ENCODE measurements at places on chromosomes 1 and 21.
A peak's percentile ranks its signal among the peaks of the same experiment; 100 is the strongest.

DNA sequence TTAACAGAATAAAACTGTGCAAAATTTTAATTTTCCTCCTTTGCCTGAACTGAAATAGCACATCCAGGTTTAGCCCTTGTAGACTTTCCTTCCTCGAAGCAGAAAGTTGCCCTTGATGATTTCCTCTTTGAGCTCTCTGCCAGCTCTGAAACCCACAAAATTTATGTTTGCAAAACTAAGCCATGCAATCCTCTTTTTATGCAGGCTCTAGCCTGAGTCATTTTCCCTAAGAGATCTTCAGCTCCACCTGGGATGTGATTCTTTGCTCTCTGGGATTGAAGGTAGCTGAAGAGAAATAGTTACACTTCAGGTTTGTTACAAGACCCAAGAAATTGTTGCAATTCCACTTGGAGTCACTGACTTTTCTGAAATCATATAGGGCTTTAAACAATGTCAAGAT is 1.4 kb upstream of the F3 start:
- no peak for DNase-seq

- DNase-seq = no peak
Observed at GRCh38 chr1:116254776-116255175, 118.3 kb upstream of the ATP1A1 start.

DNA sequence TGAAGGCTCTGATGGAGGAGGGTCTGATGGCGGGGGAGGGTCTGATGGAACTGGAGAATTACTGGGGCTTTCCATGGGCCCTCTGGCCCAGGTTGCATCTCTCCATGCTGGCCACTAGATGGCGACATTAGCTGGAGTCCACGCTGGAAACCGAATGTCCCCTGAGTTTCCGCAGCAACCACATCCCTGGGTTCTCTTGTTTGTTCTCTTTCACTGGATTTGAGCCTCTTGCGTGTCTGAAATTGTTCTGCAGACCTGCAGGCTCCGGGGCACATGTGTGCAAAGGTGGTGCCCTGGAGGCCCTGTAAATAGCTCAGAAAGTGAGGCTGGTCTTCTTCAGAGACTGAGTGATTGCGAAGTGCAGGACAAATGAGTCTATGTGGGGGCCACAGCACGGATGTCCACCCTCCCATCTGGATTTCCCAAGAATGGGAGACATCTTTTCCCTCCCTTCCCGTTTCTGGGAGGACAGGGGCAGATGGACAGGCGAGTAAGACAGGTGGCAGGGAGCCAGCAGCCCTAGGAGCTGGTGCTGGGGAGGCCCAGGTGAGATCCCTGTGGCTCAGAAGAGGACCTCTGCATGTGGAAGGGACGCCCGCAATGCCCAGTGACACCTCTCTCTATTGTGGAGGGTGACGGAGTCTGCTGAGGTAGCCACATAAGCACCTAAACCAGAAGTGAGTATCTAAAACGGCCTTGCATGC is 73.2 kb upstream of the ABCG1 start:
- peak; percentile 65 for DNase-seq

DNA sequence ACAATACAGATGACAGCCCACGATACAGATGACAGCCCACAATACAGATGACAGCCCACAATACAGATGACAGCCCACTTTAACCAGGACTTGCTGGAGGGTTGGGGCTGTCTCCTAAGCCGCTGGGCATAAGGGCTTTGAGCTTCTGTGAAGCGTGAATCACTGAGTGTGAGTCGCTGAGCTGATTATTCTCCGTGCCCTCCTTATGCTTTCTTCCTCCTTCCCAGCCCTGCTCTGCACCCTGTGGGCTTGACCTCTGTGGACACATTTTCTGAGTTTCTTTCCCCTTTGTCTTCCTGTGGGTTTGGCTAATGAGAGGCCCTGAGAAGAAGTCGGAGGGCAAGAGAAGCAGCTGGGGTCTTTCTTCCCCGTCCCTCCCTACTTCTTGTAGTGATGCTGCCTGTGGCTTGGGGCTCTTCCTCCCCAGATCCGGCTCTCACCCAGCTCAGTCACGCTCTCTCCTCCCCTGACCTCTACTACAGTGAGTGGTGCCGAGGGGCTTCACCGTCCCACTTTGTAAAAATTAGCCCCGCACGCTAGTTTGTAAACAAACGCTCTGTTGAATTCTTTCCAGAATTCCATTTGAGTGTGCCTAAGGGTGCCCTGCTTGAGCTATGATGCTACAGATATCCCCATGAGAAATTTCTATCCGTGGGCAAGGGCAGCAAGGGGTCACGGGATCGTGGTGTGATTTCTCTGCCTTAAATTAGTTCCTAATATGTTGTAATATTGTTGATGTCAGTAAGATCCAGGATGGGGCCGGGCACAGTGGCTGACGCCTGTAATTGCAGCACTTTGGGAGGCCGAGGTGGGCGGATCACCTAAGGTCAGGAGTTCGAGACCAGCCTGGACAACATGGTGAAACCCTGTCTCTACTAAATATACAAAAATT is 46.4 kb upstream of the SOD1 start:
- DNase-seq = peak; percentile 53

DNA sequence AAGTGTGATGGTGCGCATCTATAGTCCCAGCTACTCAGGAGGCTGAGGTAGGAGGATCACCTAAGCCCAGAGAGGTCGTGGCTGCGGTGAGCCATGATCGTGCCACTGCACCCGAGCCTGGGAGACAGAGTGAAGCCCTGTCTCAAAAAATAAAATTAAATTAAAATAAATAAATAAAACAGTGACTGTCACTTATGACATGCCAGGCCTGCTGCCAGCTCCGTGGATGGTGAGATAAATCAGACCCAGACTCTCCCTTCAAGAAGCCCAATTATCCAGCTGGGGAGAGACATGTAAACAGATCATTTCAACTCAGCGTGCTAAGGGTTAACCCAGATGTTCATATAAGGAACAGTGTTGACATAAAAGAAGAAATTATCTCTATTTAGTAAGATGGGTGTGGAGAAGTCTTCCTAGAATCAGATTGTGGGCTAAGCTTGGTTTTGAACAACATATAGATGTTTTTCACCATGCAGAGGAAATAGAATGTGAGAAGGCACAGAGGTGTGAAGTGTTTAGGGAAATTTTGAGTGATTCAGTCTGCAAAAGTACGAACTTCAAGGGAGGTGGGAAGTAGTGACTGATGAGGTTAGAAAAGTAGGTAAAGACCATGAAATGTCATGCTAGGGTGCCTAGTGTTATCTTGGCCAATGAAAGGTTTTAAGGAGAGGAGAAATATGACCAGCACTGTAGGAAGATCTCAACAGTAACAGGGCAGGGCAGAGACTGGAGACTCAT is 18.3 kb downstream of the YARS1 start:
- DNase-seq = no peak

- no peak for DNase-seq
Observed at GRCh38 chr1:1236945-1237873, 5.2 kb downstream of the B3GALT6 start.

GRCh38 chr1:8314346-8315280 is 3.3 kb upstream of the SLC45A1 start:
- DNase-seq = peak; percentile 80

DNA sequence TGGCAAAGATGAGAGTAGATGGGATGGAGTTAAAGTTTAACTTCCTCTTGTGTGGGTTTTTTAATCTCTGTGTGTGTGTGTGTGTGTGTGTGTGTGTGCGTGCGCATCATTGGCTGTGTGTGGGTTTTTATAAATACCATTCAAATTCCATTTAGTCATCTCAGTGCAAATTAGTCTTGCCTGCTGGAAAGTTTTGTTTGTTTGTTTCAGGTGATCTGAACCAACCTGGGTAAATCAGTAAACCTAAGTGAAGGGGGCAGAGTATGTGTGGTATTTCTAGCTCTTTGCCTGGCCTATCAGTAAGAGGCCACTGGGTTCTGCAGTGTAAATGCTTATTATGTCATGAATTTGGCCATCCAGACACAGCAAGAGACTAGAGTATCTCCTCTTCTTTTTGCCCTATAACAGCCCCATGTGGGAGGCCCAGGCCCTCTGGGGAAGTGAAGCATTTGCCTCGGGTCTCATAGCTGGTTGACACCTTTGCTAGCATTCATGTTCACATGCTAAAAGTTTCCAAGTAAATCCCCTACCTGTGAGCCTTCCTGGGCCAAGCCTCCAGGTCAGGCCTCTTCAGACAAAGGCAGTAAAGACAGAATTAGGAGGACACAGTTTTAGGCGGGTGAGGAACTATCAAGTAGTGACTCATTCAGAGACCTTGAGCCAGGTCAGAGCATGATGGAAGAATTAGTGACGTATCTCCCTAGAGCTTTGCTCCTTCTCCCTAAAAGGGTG is 14.7 kb downstream of the INTS3 start:
- no peak for DNase-seq

- DNase-seq = no peak
Observed at GRCh38 chr1:97906567-97907241, 14.1 kb downstream of the DPYD start.

DNA sequence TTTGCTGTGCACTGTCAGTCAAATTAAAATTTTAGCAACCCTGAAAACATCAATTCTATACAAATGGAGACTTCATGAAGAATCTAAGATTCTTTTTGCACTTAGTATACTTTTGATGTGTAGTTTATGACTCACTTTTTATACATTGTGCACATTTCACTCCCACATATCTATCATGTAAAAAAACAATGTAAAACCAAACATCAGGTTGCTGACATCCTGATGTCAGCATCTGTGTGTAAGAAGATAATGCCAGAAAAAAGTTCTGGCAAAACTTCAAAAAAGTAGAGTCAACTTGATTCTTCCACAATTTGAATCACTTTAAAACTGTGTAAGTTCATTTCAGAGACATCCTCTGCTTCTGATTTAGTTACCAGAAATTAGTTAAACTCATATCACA is 115.7 kb downstream of the CENPF start:
- DNase-seq = no peak

DNA sequence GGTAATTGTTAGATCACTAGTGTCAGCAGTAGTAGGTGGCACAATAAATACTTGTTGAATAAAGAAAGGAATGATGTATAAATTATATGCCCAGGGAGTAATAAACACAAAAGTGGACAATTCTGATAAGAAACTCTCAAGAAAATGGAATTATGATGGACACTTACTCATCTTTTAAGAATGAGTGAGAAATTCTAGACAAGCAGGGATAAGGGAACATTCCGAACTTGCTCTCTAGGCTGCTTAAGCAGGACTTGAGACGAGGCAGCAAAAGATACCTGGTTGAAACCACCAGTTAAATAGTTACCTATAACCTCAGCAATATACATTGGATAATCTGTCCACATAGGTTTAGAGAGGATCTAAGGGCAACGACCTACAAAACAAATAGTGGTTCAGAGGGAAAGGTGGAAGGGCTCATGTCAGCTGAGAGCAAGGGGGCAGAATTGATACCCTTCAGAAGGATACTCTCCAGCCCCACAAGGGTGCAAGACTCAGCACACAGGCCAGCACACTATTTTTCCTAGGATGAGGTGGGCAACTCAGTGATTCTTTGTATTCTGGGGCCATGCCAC is 46.3 kb downstream of the XCL2 start:
- DNase-seq = no peak

DNA sequence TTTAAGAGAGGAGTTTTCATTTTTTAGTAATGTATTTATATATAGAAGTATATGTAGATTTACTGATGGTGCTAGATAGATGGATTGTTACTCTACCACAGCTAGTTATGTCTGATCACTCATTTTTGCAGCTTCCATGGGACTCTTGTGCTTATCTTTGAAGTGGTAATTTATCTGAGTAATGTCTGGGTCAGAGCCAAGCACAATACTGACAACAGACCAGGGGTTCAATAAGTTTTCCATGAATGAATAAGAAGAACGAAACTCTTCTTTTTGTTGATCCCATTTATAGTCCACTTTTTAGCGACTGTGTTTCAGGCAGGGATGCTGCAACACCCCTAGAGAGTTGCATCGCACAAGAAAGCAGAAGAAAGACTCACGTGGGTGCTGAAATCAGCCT is 935.2 kb downstream of the PLA2G4A start:
- no peak for DNase-seq

GRCh38 chr1:161019751-161020495 is 1.0 kb downstream of the F11R start:
- no peak for DNase-seq

- DNase-seq = no peak
Observed at GRCh38 chr1:43383449-43383848, 6.2 kb downstream of the MED8 start.

GRCh38 chr1:117000142-117000541 is 1.4 kb upstream of the CD101 start:
- DNase-seq = no peak

DNA sequence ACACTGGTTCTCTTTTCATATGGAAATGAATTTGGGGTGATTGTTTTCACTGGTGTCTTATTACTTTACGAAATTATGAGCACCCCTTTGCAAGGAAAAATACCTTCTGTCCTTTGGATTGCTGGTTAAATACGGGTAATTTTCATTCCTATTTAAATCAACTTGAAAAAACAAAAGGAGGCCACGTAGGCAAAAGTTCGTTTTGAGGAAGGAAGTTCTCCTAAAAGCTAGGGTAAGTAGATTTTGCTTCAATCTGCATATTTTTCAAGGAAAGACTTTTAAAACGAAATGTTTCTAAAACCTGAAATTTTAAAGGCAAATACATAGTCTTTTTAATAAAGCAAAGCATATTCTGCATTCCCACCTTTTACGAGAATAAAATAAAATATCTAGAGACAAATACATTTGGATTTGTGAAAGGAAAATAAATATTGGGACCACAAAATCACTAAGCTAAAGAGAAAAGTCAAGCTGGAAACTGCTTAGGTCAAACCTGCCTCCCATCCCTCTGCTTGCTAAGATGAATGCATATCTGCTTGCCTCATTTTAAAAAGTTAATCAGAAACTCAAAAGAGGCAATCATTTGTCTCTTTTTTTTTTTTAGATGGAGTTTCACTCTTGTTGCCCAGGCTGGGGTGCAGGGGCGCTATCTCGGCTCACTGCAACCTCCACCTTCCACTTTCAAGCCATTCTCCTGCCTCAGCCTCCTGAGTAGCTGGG is 70.9 kb upstream of the ETS2 start:
- DNase-seq = no peak

- no peak for DNase-seq
Observed at GRCh38 chr1:27666791-27667254, 5.2 kb downstream of the IFI6 start.

GRCh38 chr1:159142391-159142663 is 29.1 kb upstream of the CADM3 start:
- no peak for DNase-seq

- DNase-seq = no peak
Observed at GRCh38 chr1:170537798-170538503, 6.0 kb downstream of the GORAB start.

DNA sequence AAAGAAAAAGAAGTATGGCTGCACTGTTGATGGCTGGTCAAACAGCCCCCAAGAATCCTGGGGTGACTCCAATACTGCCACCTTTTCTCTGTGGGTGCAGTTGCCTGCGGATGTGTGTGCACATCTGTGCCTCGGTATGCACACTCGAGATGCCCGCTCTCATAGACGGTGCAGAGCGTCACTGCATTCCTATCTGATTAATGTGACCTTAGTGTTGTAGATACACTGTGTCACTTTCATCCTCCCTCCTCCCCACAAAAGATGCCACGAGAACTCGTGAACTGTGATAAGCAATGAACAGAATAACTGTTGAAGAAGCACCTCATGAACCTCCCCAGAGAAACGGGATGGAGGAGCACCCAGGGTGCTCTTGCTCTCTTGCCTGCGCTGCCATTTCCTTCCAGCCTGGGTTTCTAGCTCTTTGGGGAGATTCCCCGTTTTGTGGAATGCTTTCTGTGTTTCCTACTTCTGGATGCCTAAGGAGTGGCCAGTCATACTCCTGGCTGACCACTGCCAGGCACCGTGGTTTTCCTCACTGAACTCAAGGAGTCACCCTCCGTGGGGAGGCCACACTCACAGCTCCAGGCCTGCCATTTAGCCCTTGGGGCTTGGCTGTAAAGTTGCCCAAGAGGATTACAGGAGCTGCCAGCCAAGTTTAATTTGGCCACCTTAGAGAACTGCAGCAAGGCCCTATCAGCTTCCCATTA is 32.0 kb downstream of the NTPCR start:
- no peak for DNase-seq

GRCh38 chr1:248804771-248805681 is 20.7 kb downstream of the SH3BP5L start:
- DNase-seq = no peak

Data from WERI-Rb-1 (cell line).